ENCODE measurements at places on chromosomes 2 and 18.

DNA sequence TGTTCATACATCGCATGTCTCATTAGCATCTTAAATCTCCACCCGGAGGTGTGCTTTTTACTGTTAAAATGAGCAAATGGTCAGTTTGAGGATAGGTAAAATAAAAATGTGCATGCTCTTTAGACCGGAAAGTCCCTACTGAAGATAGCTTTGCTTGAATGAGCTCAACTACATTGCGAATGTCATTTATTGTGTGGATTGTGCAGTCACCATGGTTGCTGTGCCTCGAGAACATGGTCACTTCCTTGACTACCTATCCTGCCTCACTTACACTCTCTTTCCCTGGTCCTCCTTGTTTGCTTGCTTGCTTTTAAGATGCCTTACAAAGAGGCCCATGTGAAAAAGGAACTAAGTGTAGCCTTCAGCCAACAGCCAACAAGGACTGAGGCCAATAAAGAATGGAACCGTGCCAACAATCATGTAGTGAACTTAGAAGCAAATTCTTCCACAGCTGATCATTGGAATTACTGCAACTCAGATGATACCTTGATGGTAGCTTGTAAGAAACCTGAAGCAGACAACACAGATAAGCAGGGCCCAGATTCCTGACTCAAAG is 72.2 kb upstream of the BARD1 start:
- DNase-seq = no peak

DNA sequence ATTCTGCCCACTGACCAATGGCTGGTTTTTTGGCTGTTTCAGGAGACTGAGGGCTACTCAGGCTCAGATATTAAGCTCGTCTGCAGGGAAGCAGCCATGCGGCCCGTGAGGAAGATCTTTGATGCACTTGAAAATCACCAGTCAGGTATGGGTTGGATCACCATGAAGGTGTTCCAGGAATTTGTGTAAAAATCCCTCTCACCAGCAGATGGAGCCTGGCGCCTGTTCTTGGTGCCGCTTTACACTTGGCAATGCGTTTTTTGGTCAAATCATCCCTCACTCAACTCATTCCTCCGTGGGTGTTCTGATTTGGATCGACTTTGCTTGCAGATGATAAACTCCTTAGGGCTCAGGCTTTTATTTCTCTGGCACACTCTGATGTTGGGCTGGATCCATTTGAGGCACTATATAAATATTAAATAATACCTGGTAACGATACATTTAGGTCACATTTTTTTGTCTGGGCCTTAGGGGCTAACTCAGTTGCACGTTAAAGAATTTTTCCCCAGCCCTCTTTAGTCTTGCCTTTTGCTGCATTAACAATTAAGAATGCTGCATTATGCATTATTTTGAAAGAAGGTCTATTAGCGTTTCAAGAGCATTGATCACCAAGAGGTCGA is 50.0 kb downstream of the HDHD2 start:
- DNase-seq = no peak

- no peak for DNase-seq
Observed at GRCh38 chr2:241307055-241307454, 8.4 kb downstream of the HDLBP start.

GRCh38 chr2:145740302-145740701 is 1220.4 kb upstream of the ZEB2 start:
- DNase-seq = no peak
